Kidney epithelial cell (primary cell): ENCODE measurements at places on chromosomes 5 and 9. TPM values are rescaled to one million over a fixed set of nuclear protein-coding genes. Genes with fewer than 3 reads are reported as not detected.
A peak's percentile ranks its signal among the peaks of the same experiment; 100 is the strongest.

Gene FBP1
- 2.5 and 5.6 TPM in 2 replicates for total RNA-seq

Gene FBP2
- total RNA-seq = not detected in 2 replicates

Gene PPP3R2
- total RNA-seq = not detected in 2 replicates

DNA sequence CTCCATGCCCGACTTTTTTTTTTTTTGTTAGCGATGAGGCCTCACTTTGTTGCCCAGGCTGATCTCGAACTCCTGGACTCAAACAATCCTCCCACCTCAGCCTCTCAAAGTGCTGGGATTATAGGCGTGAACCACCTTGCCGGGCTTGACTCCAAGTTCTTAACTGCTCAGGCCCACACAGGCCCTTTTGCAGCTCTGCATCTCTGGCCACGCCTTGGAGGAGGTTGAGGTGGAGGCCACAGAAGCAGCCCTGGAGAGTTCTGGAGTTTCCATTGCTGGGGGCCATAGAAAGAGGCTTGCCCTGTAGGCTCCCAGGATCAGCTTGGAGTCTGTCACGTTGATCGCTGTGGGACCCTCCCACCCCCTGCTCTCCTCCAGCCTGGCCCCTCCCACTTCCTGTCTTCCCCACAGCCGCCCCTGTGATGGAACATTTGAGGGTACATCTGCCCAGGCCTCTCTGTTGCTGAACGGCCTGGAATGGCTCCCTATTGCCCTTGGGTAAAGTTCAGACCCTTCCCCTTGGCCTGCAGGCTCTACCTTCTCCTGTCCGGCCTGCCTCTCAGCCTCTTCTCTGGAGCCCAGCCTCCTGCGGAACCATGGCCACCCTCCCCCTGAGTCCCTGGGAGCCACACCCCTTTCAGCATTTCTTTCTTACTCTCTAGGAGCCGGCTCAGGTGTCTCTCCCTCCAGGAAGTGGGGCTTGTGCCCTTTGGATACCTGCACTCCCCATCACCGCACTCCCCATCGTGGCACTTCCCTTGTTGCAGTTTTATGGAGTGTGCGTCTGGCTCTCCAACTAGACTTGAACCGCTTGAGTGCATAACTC, 30.4 kb upstream of the IER5L start:
- no peak for DNase-seq

Gene ECSCR
- total RNA-seq = not detected in 2 replicates

GRCh38 chr5:179530069-179530998, 20.0 kb upstream of the RUFY1 start:
- DNase-seq = no peak

DNA sequence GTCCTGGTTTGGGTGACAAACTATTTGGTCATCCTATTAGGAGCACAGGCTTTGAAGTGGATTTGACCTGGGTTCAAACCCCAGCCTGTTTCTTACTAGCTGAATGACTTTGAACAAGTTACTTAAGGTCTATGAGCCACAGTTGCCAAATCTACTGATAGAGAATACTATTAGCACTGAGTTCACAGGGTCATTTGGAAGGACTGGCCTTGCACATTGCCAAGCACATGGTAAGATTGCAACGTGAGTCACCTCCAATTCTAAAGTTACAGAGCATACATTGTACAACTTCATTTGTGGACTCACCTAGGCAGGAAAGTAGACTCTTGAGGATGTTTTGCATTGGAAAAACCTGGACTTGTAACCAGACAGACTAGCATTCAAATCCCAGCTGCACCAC, 38.9 kb downstream of the MFAP3 start:
- DNase-seq = no peak

GRCh38 chr5:177123789-177124485, 9.6 kb upstream of the NSD1 start:
- DNase-seq = no peak

GRCh38 chr5:7331131-7331530, 64.8 kb upstream of the ADCY2 start:
- no peak for DNase-seq

Gene ZNF300
- 8.5 and 9.2 TPM in 2 replicates for total RNA-seq

- no peak for DNase-seq
Measured at GRCh38 chr5:96716007-96716406, 53.8 kb downstream of the CAST start.

Gene CENPK
- 10.4 and 18.4 TPM in 2 replicates for total RNA-seq

DNA sequence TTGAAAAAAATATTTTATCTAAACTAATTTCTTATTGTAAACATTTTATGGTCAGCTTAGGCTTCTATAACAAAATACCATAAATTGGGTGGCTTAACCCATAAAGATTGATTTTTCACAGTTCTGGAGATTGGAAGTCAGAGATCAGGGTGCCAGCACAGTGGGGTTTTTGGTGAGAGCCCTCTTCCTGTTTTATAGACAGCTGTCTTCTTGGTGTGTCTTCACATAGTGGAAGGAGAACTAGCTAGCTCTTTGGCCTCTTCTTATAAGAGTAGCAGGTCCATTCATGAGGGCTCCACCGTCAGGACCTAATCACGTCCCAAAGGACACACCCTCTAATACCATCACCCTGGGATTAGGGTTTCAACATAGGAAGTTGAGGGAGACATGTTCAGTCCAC, 26.6 kb downstream of the OTULINL start:
- no peak for DNase-seq

Gene GM2A
- total RNA-seq = 19.0 and 24.6 TPM in 2 replicates

Gene SAXO1
- total RNA-seq = under 0.01 TPM in 1 of 2 replicates, not detected in the other

DNA sequence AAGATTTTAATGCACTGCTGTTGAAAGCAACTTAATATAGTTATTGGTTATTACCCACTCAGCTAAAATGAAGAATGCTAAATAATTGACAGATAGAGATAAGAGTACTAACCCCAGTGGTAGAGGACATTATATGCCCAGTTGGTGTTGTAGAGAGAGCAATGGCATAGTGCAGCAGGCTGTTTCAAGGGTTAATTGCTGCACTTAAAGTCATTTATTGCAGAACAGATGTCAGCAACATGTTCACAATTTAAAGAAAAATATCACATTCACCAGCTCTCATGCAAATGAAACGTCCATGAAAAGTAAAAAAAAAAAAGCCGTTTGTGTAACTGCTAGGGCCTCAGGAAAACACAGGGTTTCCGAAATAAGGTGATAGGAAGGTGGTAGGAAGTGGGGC, 254.6 kb downstream of the MTRR start:
- DNase-seq = no peak

- no peak for DNase-seq
Measured at GRCh38 chr5:14040542-14040941, 96.1 kb upstream of the DNAH5 start.

GRCh38 chr5:128596071-128596470, 58.0 kb upstream of the FBN2 start:
- DNase-seq = no peak

DNA sequence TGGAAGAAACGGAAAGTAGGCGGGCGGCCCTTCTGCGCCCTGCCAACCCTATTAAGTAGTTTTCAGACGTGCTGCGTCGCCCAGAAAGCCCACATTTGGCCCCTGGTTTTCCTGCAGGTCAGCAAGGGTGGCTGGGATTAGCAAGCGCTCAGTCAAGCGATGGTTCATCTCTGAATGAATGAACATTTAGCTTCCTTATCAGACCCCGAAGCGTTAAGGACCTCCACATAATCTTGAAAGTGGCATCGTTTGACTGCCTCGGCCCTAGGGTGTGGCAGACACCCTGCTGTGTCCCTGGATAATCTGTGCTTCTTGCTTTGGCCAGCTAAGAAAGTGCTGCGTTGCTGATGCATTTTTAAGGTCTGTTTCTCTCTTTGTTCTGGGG, 684 bp downstream of the TOR1B start:
- DNase-seq = no peak

DNA sequence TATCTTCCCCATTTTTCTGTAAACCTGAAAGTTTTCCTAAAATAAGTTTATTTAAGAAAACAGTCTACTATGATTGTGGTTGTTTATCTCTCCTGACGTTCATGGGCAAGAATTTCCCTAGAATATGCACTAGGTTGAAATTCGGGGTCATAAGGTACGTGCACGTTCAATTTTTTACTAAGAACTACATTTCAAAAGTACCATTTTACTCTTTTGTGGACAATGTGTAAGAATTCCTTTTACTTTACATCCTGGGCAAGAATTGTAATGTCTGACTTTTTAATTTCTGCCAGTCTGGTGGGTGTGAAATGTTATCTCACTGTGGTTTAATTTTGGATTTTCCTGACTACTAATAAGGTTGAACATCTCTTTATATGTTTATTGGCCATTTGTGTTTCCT, 12.4 kb downstream of the IL5 start:
- DNase-seq = no peak

- no peak for DNase-seq
Measured at GRCh38 chr9:130426467-130426773, 18.3 kb upstream of the ASS1 start.

GRCh38 chr9:93090091-93090655, 5.8 kb upstream of the CARD19 start:
- no peak for DNase-seq

GRCh38 chr9:116247791-116248374, 94.3 kb downstream of the PAPPA start:
- DNase-seq = no peak

GRCh38 chr9:120440791-120441190, 139.2 kb downstream of the CDK5RAP2 start:
- DNase-seq = no peak

- DNase-seq = peak; percentile 4
Measured at GRCh38 chr5:110951373-110951791, 120.1 kb upstream of the TSLP start.

DNA sequence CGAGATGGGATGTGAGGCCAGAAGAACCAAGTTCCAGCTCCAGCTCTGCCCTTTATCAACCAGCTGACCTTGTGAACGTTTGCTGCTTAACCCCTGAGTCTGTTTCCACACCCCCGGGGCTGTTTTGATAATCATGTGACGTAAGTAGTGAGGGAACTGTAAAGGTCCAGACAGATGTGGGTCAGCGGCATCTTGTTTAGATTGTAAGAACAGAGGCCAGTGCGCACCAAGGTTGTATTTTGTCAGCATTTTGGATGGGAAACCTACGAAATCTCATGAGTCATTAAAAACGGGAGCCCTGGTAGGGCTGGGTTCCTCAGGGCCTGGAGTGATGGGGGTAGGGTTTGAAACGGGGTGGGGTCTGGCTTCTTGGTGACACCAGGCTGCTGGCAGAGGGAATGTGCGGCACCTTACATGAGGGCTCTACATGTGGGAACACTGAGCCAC, 13.8 kb upstream of the COL15A1 start:
- DNase-seq = no peak
